ENCODE measurements at places on chromosomes 5 and 9.

GRCh38 chr9:6759185-6759977, 1.6 kb downstream of the KDM4C start:
- no peak for DNase-seq

DNA sequence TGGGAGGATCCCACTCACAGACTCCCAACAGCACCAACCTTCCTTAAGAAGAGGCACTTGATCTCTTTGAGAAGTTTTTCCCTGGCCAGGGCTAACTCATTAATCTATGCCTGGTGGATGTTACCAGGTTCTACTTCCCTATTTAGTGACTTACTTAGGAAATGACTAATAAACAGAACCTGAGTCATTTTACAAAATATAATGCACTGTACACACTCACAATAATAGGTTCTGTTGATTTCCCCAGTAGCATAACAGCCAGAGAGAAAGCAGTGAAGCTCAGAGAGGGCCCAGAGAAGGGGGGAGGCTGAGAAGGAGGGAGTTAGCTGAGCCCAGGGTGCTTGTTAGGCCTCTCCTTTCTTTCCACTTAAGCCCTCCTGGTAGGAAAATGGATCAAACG, 27.1 kb downstream of the FRMD3 start:
- no peak for DNase-seq

GRCh38 chr5:55524816-55525215, 9.9 kb downstream of the PLPP1 start:
- no peak for DNase-seq

DNA sequence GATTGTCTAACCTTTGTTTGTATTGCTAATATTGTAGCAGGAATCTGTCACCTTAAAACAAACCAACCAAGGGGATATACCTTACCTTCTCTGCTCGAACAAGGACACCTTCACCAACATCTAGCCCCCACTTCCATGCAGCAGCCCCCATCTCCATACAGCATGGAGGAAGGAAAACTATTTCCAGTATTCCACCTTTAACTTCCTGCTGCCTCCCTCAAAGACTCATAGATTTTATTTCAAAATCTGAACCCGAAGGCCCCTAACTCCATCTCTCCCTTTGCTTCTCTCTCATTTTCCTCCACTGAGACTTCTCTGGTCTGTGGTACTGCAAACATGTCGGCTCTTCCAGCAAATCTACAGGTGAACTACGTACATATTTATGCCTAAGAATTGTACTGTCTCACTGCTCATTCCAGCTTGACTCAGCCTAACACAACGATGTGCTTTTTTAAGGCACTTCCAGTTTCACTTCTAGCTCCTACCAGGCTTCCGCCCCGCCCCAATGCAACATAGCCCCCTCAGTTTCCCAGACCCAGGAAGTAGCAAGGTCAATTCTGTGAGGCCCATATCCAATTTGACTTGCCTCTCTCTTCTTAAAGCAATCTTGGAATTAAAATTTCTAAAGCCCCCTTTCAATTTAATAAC, 70.7 kb upstream of the RNF38 start:
- DNase-seq: peak; percentile 63

DNA sequence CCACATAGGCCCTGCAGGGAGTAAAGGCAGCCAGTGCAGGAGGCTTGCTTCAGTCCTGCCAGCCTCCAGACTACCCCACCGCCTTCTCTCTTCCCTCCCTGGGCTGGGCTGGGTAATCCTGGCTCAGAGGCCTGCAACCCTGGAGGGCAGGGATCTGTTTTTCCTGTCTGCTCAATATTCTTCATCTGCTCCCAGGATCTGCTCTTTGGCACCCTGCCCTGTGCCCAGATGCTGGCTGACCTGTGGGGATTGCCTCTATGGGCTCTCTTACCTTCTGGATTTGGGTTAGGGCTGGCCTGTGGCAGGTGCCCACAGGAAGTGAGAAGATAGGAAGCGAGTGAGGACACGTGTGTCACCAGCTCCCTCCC, 7.3 kb upstream of the ANGPTL2 start:
- no peak for DNase-seq

DNA sequence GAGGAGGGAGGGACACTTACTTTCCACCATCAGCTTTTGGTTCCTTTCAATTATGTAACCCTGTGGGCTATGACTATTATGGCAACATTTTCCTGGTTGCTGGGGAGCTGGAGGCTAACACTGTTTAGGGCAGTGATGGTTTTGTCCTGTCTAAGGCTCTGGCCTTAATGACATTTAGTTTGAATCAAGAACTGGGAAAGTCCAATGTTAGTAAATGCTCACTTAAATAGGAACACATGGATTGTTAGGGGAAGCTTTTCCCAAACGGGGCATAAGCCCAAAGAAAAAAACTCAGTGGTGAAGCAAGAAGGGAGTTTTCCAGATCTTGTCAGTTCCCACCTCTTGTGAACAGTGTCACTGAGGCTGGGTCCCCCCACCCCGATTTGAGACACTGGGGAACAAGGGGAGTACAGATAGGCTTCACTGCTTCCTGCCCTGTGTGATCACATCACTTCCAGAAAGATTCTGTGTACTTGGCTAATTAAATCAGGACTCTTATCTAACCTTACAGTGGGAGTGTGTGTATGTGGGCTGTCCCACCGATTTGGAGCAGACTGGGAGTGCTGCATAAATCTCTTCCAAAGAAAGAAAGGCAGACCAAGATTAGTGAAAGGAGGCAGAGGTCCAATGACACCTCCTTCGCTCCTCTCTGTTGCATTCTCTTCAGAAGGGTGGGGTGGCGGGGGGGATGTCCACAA, 206.4 kb downstream of the PTTG1 start:
- no peak for DNase-seq

Measured in CD4-positive, alpha-beta T cell treated with Interleukin-15 for 1 hour (primary cell).